ENCODE measurements at places on chromosomes 11 and 22.

GRCh38 chr11:18772211-18772610 is 19.4 kb downstream of the PTPN5 start:
- no peak overlapping the region for H3K27ac ChIP-seq
- no peaks in the 10 kb centered on the region for H3K36me3 ChIP-seq
- H3K4me1 ChIP-seq: peaks cover 18% of the 10 kb centered on the region

- H3K27ac ChIP-seq: no peak overlapping the region
- peaks cover 2% of the 10 kb centered on the region for H3K27me3 ChIP-seq
- H3K4me1 ChIP-seq: no peaks in the 10 kb centered on the region
- no peak overlapping the region for H3K4me3 ChIP-seq
- no peak for DNase-seq
These were observed 2.4 kb downstream of the SLC22A12 start for GRCh38 chr11:64593156-64594105.

DNA sequence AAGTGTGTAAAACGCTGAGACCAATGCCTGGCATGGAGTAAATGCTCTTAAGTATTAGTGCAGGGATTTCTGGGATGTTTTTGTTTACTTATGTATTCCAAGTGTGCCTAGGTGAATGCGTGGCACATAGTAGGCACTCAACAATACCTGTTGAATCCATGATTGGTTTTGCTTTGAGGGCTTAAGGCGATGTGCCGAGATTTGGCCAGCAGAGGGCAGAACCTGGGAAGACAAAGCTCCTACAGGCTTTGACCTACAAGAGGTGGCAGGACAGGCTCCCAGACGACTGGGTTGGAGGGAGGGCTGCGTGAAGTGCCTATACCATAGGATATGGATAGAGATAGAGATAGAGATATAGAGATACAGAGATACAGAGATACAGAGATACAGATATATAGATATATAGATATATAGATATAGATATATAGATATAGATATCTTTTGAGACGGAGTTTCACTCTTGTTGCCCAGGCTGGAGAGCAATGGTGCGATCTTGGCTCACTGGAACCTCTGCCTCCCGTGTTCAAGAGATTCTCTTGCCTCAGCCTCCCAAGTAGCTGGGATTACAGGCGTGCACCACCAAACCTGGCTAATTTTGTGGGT is 13.9 kb downstream of the KCNE3 start:
- no peak overlapping the region for H3K27ac ChIP-seq
- H3K27me3 ChIP-seq: peaks cover 5% of the 10 kb centered on the region
- peaks cover 7% of the 10 kb centered on the region for H3K4me1 ChIP-seq

DNA sequence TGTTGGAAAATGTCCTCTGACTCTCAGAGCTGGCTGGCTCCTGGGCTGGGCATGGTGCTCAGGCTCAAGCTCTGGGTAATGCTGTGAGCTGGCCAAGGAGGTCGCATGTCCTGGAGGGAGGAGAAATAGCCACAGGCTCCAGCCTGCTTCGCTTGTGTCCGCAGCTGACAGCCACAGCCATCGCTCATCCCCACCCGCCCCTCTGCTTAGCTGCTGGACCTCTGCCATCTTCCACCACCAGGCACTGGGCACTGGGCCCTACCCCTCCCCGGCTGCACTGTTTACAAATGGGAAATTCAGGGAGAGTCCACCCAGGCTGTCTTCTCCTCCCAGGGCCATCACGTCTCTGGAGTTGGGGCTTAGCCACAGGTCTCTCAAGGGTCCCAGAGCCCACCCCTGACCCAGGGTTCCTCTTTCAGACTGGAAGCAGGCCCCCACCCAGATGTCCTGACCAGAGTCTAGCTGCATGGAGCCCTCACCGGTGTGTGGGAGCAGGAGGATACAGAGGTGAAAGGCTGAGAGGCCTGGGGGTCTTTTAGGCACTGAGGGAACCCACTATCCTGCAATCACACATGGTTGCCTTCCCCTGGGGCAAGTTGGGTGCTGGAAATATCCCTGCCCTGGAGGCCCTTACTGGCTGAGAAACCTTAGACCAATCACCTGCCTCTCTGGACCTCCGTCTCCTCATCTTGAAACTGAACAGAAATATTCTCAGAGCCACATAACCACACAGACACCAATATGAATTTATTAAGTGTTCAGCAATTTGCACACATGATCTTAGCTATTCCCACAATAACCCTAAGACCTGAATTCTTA is 62.7 kb downstream of the CD82 start:
- H3K27me3 ChIP-seq: no peaks in the 10 kb centered on the region
- peaks cover 9% of the 10 kb centered on the region for H3K36me3 ChIP-seq
- H3K27ac ChIP-seq: no peak overlapping the region
- H3K4me3 ChIP-seq: no peak overlapping the region
- peak; percentile 54 for DNase-seq
- peaks cover 11% of the 10 kb centered on the region for H3K4me1 ChIP-seq

DNA sequence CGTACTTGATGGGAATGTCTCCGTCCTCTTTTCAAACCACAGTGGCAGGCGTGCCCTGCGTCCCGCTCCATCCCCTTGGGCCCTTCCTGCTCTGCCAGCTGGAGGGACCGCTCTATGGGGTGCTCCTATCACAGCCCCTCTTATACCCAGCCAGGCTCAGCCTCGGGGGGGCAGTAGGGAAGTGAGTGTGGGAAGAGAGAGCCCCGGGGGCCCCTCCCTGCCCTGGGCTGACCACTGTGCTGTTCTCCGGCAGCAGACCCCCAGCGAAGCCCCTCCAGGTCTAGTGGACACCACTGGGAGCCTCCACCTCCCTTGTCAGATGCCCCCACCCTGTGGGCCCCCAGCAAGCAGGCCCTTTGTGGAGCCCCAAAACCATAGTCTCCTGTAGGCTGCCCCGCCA is 572.5 kb downstream of the BRD1 start:
- H3K27me3 ChIP-seq: no peaks in the 10 kb centered on the region
- no peaks in the 10 kb centered on the region for H3K36me3 ChIP-seq
- H3K4me1 ChIP-seq: no peaks in the 10 kb centered on the region
- no peak overlapping the region for H3K27ac ChIP-seq
- no peak for DNase-seq
- no peak overlapping the region for H3K4me3 ChIP-seq

DNA sequence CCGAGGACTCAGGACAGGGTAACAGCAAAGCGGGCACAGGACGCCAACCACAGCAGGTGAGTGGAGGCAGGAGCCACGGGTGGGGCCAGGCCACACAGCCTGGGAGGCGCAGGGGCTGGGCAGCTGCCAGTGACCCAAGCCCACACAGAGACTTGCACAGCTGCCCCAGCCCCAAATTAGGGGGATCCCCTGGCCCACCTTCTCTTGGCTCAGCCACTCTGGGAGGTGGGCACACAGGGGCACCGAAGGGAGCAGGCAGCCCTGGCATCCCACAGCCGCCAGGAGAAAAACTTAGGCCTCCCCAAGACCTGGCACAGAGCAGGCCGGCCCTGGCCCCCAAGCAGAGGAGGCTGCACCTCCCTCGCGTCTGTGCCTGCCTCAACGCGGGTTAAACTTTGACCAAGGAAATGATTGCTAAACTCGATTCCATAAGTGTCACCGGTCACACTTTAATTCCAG is at the start of gene SLC22A12:
TSS of gene SLC22A12 (plus strand) at position 458 of the 459 bp plus-strand sequence. CDS start 337 bp downstream, outside the sequence.
- no peaks in the 10 kb centered on the region for H3K36me3 ChIP-seq
- H3K4me3 ChIP-seq: no peak within 1 kb of the TSS
- no peaks in the 10 kb centered on the region for H3K4me1 ChIP-seq

- H3K27ac ChIP-seq: no peak overlapping the region
- no peak for DNase-seq
- no peaks in the 10 kb centered on the region for H3K27me3 ChIP-seq
- H3K4me1 ChIP-seq: peaks cover 60% of the 10 kb centered on the region
These were observed 115.9 kb upstream of the CRYBB3 start for GRCh38 chr22:25083807-25084200.

GRCh38 chr22:24010018-24010391 is 1.1 kb upstream of the CABIN1 start:
- H3K36me3 ChIP-seq: peaks cover 5% of the 10 kb centered on the region
- H3K4me1 ChIP-seq: peaks cover 28% of the 10 kb centered on the region
- peak overlapping the region; percentile 77 for H3K27ac ChIP-seq
- H3K27me3 ChIP-seq: no peaks in the 10 kb centered on the region
- peak overlapping the region; percentile 55 for H3K4me3 ChIP-seq

All from activated CD4-positive, alpha-beta T cell treated with anti-CD3 and anti-CD28 coated beads, Interleukin-2, amount 10 ng/mL, durations not matched to agents 24 days and 14 days (primary cell).